ENCODE measurements at places on chromosomes 6 and 20.

- DNase-seq, result no peak
Measured at GRCh38 chr20:45850238-45850637, 7.0 kb downstream of the ACOT8 start.

DNA sequence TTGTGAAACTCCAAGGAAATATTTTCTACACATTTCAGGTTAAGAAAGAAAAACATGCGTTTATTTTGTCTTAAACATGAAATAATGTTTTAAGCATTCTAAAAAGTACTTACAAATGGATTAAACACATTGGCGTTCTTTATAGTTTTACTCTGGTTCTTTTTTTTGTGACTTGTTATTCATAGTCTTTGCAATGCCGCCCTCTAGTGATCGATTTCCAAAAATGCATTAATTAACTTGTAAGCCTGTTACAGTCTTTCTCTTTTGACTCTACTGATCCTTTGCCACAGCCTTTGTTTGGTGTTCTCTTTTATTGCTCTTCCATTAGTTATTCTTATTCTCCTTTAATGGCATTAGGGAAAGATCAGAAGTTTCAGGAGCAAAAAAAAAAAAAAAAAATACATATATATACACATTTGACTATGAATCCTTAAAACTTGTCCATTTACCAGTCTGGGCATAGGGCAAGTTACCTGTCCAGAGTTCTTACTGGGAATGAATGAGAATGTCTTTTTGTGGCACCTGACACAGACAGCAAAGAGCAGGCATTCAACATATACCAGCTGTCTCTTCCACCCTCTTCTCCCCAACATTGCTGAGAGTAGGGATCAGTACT, 59.9 kb downstream of the MACROD2 start:
- DNase-seq, result no peak

DNA sequence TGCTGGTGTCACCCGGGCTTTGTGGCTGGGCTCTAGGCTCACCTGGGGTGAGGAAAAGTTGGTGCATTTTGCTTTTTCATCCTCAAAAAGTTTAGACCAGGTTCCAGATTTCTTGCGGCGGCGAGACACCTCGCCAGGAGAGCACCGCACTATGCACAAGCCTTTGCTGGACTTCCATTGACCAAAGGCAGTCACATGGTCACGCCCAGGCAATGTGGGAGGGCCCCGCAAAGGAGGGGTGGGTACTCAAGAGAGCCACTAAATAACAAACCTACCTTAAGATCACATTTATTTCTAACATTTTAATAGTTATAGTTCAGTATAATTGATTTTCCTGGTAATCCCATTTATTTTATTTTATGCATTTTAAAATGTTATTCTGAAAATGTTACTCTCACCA, 3.0 kb upstream of the KIF16B start:
- DNase-seq, result no peak

DNA sequence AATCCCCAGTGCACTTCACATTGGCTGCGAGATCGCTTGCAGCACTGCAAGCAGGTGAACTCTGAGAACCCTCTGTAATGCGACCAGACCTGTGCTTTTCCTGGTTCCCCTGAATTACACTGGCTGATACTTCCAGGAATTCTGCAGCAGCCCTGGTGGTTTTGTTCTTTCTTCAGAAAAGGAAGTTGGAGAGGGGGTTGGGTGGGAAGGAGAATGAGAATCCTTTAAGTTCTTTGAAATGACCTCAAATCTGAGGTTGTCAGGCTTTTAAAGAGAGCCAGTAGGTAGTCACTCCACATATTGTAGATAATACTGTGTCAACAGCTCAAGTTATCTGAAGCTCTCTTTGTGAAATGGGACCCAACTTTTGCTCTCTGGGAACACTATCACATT, 62.4 kb downstream of the GCNT2 start:
- DNase-seq, result no peak

GRCh38 chr6:45640081-45640491, 262.4 kb upstream of the SUPT3H start:
- DNase-seq, result no peak

DNA sequence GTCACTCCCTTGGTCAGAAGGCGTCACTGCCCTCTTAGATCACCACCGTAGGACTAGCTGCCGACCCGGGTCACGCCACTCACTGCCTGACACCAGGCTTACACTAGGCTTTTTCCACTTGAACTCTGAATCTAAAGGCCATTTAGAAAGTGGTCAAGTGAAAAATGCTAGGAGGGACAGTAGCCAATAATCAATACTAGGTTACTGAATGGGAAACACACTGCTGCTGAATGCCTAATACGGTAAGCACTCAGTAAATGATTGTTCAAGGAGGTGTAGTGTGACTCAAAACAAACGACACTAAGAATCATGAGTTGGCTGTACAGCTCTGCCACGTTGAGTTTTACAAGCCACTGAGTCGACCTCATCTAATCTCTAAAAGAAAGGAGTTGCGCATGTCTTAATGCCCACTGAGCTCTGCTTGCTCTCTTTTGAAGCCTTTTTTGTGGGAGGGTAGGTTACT, 760 bp upstream of the IBTK start:
- no peak for DNase-seq

DNA sequence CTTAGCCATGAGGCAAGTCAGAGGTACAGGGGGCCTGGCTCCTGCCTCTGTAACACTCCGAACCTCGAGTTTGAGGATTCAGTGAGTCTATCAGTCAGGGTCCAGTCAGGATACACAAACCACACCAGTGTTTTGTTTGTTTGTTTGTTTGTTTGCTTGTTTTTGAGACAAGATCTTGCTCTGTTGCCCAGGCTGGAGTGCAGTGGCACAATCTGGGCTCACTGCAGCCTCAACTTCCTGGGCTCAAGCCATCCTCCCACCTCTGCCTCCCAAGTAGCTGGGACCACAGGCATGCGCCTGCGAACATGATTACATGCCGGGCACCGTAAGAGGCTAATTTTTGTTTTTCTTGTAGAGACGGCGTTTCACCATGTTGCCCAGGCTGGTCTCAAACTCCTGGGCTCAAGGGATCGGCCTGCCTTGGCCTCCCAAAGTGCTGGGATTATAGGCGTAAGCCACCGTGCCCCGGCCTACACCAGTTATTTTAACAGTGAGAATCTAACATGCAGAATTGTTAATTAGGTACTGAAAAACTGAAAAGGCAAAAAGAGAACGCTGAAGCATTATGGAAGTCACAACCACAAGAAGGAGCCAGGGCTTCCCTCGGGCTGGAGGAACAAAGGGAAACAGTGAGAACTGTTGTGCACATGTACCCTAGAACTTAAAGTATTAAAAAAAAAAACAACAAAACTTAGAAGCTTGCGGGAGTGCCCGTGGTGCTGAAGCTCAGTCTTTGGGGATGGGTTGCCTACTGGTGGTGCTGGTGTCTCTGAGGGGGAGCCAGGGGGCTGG, 40.4 kb downstream of the SRSF3 start:
- no peak for DNase-seq

GRCh38 chr20:33545763-33546162, 55.9 kb downstream of the CBFA2T2 start:
- DNase-seq, result no peak

- DNase-seq, result no peak
Measured at GRCh38 chr20:22529150-22530019, 55.0 kb downstream of the FOXA2 start.

- no peak for DNase-seq
Measured at GRCh38 chr6:111683157-111683556, 77.5 kb upstream of the TRAF3IP2 start.

- DNase-seq, result no peak
Measured at GRCh38 chr6:158069800-158070195, 88.1 kb downstream of the SYNJ2 start.

DNA sequence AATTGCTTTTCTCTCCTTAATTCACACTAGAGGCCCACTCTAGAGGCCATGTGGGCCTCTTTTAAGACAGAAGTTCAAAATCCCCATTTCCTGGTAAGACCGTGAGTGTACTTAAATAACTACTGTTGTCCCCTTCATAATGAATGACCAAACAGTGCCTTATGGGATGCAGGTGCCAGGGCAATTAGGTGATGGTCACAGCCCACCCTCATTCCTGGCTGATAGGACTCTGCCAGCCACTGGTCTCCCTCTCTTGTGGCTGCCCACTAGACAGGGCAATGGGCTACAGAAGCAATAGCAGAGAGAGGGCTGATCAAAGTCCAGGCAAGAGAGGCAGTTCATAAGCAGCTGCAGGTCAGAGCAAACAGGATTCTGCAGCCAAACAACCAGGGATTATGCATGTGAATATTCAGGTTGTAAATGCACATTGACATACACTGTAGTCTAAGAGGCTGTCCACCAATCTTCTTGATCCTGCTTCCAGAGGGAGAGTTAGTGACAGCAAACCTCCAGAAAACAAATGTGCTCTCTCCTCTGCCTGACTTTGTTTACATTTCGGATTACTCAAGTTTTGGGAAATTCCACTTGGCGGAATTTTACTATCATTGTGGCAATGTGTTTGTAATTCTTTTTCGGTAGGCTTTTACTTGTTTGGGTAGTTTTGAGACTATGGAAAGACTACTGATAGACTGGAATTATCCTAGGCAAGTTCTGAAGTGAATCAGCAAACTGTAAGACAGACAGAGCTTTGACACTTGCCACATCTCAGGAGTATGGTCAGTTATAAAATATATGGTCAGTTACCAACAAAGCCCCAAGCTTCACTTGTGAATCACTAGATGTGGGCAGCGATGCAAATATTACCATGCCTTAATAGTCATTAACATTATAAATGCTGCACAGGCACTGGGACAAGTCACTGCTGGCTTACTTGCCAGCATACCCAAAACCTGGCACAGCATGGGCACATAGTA, 12.8 kb downstream of the PTPRK start:
- DNase-seq, result no peak

DNA sequence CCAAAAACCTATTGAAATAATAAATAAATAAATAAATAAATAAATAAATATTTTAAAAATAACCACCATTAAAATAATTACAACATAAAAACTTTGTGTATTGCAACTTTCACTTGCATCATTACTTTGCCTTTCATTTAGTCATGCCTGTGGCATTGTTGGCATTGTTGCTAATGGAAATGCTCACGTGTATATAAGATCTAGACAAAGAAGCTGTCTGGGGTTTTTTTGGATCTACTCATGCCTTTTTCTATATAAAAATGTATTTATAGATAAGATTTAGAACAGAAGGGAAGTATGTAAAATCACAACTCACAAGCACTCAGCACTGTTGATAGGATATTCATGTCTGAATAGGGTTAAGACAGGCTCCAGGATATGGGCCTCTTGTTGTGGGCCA, 27.9 kb downstream of the GFRA4 start:
- no peak for DNase-seq

DNA sequence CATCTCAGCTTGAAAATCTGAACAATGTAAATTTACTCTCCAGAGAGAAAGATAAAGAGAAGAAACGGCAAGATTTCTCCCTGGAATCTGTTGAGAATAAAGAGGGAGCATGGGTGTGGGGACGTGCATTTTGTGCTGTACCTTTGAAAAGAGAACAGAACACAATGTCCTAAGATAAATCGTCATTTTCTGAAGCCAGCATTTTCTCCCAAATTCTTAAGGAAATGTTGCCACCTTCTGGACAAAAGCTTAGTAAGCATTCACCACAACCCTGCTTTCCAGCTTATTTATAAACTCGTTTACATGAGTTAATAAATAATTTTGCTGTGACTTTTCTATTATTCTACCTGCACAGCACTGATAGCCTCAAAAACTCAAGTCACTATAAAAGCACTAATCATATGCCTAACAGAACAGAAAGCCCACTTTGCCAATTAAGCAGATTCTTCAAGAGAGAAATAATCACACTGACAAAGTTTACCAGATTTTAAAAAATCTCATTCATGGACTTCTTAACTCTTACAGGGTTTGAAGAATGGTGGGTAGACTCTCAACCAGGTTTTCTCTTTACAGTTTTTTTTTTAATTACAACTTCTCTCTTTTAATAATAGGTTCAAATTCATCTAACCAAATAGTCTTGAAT, 155.8 kb downstream of the MBOAT1 start:
- peak; percentile 55 for DNase-seq

DNA sequence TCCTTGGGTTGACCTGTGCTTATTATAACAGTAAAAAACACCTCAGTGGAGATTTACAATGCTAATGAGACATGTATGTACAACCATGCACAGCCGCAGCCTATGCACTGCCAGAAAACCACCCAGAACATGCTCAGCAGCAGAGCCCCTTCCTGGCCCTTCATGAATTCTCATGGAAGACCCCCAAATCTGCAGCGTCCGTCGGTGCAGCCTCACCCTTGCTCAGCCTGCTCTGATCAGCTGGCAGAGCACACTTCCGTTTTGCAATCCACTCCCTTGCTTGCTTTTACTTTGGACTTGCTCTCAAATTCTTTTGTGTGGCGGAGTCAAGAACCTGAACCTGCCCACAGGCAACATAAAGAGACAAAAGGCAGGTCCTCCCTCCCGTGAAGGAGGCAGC, 378.2 kb upstream of the SULF2 start:
- no peak for DNase-seq

DNA sequence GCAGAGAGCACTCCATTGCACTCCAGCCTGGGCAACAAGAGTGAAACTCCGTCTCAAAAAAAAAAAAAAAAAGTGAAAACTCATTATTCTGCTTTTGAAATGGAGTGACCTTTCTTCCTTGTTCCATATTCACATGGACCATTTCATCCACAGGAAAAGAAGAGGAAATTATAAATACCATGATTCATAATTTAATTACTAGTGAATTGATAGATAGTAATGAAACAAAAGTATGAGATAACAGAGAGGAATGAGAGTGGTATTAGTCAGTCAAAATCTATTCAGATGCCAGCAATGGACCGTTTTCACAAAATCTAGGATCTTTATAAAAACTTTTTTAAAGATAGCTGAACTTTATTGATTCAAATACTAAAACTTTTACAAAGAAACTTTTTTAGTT, 443.1 kb upstream of the FLRT3 start:
- DNase-seq, result no peak

DNA sequence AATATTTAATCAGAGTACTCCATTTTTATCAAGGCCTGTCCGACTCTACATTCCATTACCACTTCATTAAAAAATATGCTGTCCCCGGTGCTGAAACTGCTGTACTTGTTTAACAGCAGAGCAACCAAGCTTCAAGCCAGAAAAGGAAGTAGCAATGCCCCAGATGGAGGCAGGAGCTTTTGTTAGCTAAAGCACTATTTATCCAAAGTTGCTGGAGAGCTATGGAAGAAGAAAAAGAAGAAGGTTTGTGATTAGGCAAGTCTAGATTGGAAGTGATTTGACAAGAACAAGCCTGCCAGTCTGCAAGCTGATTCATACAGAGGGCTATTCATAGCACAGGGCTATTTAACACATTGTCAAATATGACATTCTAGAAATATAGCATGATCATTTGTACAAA, 160.9 kb upstream of the SPTLC3 start:
- DNase-seq, result no peak

GRCh38 chr20:3403741-3404140, 3.7 kb downstream of the DNAAF9 start:
- no peak for DNase-seq

Measured in NCI-H1436 treated with DMSO at 0.1 percent for 48 hours (cell line).